ENCODE measurements at places on chromosomes 3 and 15.

DNA sequence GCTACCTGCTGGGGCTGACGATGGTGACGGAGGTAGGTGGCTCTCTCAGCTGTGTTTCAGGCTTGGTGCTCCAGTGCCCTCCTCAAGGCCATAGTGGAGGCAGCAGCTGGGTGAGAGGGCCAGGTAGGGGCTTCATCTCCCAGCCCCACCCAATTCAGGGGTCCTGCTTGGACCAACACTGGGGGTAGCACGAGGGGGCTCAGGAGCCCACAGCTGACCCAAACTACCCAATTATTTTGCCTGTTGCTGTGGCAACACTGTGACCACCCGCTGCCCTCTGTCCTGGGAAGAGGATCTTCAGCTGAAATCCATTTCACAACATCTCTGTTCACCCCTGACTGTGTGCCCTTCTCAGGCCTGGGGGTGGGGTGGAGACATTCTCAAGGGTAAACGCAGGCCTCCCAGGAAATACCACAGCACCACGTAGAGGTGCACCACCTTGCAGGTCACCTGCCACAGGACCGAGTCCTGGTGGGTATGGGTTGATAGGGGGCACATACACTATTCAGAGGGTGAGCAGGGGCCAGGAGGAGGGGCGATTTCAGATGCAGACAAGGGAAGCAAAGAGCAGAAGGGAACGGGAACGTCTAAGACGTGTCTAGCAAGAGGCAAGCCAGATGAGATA is 62.7 kb downstream of the GRIP2 start:
- DNase-seq, result no peak

DNA sequence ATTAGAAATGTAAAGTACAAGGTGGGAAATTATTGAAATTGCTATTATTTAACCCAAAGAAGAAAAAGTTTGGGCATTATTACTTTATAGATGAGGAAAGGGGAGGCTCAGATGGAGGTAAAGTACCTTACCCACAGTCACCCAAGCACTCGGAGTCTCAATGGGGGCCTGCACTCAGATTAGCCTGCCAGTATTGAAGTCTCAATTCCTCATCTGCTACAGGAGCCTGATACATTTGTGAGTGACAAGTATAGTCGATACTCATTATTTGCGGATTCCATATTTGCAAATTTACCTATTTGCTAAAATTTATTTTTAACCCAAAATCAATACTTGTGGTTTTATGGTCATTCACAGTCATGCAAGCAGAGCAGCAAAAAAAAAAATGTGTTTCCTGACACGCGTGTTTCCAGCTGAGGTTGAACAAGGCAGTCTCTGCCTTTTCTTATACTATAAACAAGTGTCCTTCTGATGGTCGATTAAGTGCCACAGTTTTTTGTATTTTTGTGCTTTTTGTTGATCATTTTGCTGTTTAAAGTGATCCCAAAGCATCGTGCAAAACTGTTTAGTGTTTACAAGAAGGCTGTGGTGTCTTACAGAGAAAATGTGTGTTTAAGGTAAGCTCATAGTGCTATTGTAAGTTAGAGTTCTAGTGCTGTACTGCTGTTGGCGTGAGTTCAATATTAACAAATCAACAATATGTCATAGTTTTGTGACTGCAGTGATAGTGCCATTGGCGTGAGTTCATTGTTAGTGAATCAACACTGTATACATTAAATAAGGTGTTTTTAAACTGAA is 48.0 kb downstream of the ARHGEF26 start:
- no peak for DNase-seq

GRCh38 chr3:48406443-48407431 is 23.1 kb downstream of the PLXNB1 start:
- no peak for DNase-seq

DNA sequence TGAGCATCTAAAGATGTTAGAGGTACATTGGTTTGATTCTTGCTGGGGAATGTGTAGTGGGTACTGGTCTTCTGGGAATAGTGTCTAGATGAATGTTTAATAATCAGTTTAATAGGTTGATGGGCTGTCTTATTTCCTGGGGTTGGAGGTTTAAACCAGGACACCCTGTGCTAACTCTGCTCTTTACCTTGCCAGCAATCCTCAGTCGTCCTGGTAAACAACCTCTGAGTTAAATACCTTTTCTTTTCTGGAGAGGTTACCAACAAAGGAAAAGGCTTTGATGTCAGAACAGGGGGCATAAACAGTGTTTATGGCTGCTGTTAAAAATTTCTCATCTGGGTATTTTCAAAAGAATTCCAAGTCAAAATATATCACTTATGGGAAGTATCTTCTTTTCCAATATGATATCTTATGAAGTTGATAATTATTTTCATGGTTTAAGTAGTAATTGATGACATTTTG is 23.5 kb downstream of the MITF start:
- DNase-seq, result no peak

DNA sequence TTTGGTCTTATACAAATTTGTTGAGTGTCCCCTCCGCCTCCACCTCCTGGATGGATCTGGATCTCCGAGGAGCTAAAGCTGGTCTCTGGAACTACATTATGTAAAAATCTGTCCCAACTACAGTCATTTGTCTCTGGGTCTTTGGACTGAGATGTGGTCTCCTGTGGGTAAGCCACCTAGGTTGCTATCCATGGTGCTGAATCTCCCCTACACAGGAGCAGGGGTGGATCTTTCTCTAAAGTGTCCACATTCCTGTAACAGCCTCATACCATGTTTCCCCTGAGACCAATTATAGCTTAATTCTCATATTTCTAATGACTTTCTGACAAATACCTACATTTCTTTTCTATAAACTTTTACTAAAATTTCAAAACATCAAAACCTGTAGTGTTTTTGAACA is 625.8 kb downstream of the TAFA4 start:
- no peak for DNase-seq

DNA sequence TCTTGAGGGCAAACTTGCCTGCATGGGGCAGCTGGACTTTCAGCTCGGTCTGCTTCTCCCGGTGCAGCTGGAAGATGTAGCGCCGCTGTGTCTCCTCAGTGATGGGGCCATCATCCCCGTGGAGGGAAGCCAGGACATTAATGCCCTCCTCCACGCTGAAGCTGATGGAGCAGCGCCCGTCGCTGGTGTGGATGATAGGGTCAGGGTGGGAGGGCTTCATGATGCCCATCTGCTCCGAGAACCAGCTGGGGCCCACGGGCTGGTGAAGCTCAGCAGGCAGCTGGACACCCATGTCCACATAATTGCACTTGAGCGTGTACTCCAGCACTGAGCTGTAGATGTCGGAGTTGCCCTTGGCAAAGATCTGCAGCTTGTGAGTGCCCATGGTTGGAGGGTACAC is 46.9 kb downstream of the KY start:
- no peak for DNase-seq

DNA sequence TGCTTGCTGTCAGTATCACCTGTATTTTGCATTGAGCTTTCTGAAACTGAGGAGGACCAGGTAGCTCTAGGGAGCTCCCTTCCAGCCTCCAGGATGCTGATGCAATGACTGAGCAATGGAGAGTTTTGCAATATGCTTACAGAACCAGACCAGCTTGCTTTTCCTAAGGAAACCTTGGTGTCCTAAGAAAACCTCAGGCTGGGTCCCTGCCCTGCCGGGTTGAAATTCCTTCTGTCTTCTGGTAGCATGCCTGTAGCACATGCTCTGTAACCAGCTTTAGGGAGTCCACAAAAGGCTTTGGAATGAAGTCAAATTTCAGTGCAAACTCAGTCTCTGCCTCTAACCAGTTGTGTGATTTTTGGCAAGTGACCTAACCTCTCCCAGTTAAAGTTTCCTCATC is 65.8 kb upstream of the GSK3B start:
- no peak for DNase-seq

DNA sequence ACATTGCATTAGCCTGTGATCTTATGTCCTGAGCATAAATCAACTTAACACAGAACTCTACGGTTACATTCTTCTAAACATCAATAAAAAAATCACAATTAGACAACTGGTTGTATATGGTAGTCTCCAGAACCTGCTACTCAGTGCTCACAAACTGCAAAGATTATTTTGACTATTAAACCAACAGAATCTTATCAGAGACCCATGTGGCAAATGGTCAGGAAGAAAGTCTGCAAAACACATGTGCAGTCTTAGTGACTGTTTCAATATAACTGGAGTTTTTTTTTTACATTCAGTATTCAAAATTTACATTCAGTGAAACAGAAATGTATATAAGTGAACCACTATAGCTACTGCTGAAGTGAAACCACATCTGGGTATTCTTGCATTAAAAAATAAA is 27.3 kb upstream of the PYGO1 start:
- no peak for DNase-seq

- no peak for DNase-seq
Observed at GRCh38 chr3:24450160-24450907, 44.3 kb downstream of the THRB start.

- no peak for DNase-seq
Observed at GRCh38 chr3:96319166-96319565, 495.2 kb upstream of the EPHA6 start.

- no peak for DNase-seq
Observed at GRCh38 chr3:110933821-110934426, 137.7 kb upstream of the NECTIN3 start.

- no peak for DNase-seq
Observed at GRCh38 chr15:70795311-70795665, 31.9 kb upstream of the UACA start.

- DNase-seq, result no peak
Observed at GRCh38 chr3:115831864-115832263, 208.6 kb downstream of the GAP43 start.

GRCh38 chr3:86563400-86563970 is 427.5 kb downstream of the VGLL3 start:
- no peak for DNase-seq

DNA sequence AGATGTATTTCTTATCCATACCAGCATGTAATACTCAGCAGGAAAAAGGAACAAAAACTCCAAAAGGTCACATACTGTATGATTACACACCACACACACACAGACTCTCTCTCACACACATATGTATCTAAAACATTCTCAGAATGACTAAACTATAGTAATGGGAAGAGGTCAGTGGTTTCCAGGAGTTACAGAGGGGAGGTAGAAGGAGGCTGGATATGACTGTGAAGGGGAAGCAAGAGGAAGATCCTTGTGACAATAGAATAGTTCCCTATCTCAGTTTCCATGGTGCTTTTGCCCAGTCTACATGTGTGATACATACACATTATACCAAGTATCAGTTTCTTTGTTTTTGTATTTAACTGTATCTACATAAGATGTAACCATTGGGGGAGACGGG is 190.1 kb downstream of the IL5RA start:
- no peak for DNase-seq

DNA sequence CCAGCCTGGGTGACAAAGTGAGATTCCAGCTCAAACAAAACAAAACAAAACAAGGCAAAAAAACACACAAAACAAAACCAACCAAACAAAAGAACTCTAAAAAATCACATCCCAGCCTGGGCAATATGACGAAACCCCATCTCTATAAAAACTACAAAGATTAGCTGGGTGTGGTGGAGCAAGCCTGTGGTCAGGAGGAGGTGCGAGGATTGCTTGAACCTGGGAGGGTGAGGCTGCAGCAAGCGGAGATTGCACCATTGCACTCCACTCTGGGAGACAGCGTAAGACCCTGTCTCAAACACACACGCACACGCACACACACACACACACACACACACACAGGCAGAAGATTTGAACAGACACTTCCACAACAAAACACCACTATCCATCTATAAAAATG is 99.6 kb downstream of the SHQ1 start:
- DNase-seq, result no peak

DNA sequence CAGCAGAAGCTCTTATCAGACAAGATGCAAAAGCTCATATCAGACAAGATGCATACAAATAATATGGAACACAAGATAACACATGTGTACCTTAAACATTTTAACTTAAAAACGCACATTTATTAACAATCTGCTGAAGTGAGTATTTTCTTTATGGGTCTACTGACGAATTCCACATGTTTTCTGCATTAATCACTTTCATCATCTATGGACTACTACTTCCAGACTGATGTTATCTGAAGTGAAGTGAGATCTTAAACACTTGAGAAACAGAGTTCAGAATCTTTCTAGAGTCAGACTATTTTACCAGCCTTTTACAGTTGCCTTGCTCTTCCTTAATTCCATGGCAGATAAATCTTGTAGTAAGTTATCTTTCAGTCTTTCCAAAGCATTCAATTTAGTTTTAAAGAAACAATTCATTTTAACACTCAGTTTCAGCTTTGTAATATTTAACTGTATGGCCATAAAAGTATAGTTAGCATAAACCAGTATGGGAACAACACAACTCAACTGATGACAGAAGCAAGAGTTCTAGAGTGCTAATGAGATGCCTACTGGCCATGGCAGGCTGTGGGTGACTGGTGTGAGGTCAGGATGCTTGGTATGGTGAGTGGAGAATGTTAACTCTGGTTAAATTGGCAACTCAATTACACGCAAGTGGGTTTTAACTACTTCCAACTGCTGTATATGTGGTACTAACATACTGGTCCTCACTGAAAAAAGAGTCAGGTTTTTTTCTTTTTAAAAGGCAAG is 9.8 kb downstream of the CMTM6 start:
- DNase-seq, result no peak

DNA sequence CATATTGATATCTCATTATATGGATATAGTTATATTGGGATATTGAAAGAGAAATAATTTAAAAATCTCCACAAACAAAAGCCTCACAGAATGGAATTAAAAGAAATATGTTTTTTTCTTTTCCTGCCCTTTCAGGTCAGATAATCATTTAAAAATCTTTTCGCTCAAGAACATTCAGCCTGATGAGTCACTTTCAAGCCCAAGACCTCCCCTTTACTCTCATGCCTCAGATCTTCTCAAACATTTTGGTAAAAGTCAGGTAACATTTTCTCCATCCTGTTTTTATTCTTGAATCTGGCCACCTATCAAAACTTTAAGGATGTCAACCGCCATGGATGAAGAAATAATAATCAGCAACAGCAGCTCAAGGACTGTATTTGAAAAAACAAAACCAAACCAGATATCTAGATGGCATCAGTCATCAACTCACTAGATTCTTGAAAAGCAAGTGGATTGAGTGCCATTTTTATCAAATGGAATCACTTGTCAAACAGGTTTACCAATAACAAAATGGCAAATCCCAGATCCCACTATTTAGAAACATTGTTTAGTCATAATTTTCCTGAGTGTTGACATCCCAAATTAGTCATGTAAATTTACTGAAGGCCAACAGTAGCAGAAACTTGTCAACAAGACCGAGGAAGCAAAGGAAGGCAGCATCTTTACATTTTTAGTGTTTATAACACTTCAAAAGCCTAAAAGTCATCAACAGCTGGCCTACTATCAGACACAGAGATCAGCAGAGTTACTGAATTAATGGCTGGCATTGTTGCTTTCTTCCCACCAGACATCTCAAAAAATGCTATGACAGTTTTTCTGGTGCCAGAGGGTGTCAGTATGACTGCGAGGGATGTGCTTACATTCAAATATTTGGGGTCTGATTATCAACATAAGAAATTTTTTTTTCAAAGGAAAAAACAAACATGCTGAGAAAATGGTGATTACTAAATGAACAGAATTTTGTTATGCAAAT is 444.7 kb downstream of the MAGI1 start:
- no peak for DNase-seq

Measured in stimulated activated CD8-positive, alpha-beta memory T cell treated with anti-CD3 and anti-CD28 coated beads, Interleukin-15, amount 100 ng/mL, for 1 hour (primary cell).